A172 (cell line): ENCODE measurements at places on chromosomes 6 and 20. TPM values are rescaled to one million over a fixed set of nuclear protein-coding genes. Genes with fewer than 3 reads are reported as not detected.

Gene KCNK16
- total RNA-seq: not detected in 2 replicates

Gene CAP2
- 20.2 and 27.8 TPM in 2 replicates for total RNA-seq

Gene TREM2
- total RNA-seq: not detected in 2 replicates

Gene PSORS1C1
- total RNA-seq: 1.1 and 3.4 TPM in 2 replicates

GRCh38 chr6:156454867-156455266, 322.3 kb upstream of the ARID1B start:
- DNase-seq: no peak

GRCh38 chr6:31769684-31770371, 7.3 kb downstream of the VWA7 start:
- peak; percentile 54 for DNase-seq

- no peak for DNase-seq
These were observed 27.6 kb downstream of the TREML4 start for GRCh38 chr6:41255638-41256246.

GRCh38 chr6:137927777-137928218, 60.7 kb downstream of the TNFAIP3 start:
- peak; percentile 40 for DNase-seq

DNA sequence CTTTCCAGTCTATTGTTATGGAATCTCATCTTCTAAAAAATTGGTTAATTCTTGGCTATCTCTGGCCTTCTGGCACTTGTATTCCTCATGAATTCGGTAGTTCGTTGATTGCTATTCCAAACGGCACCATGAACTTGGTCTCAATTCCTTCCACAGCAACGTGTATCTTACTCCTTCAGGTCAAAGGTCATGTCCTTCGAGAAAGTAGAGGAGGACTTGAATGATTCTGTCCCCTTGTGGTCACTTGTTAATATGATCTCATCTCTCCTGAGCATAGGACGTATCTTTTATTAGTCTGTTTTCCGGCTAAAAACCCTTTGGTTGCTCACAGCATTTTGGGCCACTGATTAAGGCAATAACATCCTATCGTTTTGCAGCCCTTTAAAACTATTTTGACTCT, 9.4 kb downstream of the TLDC2 start:
- no peak for DNase-seq

DNA sequence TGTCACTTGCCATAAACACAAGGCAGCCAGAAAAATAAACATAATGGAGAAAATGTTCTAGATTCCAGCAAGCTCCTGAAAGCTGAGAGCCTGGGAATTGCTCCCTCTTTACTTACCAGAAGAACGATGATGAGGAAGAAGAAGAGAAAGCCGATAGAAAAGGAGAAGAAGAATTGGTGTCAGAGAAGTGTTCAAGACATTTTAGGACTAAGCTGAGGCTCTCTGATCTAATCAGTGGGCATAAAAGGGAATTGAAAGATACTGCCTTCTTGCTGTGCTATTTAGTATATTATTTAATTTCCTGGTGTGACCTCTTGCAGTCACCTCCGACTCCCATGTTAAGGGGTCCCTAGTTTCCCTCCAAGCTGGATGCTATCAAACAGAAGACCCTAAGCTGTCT, 316.6 kb upstream of the JARID2 start:
- no peak for DNase-seq
